ENCODE measurements at places on chromosomes 5 and 9.

GRCh38 chr5:12169536-12169935, 265.3 kb upstream of the CTNND2 start:
- DNase-seq, result no peak

DNA sequence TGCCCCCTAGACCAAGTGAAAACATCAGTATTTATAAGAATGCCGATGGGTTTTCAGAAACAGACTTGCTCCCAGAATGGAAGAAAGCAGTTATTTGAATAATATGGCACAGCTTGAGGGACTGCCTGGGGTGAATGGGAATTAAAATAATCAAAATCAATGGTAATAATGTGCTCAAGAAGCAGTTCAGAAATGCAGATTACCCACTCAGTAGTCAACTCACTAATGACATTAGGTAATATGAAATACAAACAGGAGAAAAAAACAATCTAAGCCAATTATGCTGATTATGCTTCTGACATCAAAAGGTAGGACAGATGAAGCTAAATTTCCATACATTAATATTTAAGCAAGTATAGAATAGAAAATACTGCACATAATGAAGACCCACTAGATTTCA, 179.3 kb downstream of the ENC1 start:
- DNase-seq, result no peak

GRCh38 chr9:78397045-78397444, 100.1 kb downstream of the PSAT1 start:
- DNase-seq, result no peak

DNA sequence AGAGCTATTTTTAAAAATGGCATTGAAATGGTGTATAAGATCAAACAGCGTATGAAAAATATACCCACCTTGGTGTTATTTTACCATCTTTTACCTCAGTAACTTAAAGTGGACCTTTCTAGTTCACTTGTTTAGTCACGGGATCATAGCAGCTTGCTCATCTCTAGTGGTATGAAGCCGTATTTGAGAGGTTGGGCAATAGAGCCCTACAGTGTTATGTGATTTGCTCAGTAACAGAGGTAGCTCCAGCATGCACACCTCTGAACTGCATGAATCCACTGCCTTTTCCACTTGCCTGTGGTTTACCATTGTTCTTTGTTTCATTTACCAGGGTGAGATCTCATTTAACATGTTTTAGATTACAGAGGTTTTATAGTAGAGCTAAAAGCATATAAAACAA, 134.4 kb downstream of the ATG10 start:
- no peak for DNase-seq

DNA sequence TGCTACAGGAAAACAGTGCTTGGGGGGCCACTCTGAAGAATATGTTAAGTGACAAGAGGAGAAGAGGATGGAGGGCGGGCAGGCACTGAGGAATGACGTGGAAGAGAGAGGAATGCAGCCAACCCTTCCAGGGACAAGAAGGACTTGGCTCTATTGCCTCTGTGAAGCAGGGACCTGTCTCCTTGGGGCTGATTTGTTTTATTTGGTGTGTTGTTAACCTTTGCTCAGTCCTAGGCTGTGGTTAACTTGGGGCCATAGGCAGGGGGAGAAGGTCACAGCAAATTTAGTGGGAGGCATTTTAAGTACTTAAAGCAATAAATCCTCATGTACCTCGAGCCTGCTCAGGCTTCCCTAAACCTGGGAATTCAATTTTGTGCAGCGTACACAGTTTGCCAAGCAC, 39.9 kb downstream of the KIF4B start:
- no peak for DNase-seq

DNA sequence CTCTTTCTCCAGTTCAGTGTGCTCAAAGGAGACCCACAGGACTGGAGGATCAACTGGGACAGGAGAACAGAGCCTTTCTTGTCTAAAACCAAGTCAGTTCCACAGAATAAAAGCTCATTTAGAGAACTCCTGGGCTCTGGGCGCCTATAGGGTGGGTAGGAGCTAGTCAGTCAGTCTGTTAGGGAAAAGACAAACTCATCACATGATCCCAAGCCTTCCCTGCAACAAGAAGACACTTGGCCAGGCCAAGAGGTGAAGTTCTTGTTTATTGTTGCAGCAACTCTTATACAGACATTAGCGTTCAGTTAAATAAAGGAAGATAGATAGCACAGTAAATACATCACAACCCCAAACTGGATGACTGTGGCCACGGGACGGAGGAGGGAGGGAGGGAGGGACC, 102.3 kb downstream of the ENTREP1 start:
- no peak for DNase-seq

DNA sequence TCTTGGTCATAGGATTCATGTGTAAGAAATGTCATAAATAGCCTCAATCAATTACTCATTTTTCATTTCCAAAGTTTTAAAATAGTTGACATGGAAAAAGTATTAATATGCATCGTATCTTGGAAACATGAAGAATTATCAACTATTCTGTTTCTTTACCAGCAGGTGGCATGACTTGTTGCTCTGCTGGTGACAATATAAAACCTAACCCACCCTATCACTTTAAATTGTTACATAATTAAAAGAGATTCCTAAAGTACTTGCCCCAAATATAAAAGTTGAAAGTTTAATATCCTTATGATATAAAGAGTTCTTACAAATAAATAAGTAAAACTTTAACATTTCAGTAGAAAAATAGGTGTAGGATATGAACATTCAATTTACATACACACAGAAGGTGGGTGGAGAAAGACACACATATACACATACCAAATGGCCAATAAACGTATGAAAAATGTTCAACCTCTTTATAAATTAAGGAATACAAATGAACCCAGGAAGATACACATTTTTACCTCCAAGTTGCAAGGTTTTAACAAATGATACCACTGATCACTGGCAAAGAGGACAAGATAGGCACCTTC, 30.6 kb downstream of the MAP1B start:
- no peak for DNase-seq

DNA sequence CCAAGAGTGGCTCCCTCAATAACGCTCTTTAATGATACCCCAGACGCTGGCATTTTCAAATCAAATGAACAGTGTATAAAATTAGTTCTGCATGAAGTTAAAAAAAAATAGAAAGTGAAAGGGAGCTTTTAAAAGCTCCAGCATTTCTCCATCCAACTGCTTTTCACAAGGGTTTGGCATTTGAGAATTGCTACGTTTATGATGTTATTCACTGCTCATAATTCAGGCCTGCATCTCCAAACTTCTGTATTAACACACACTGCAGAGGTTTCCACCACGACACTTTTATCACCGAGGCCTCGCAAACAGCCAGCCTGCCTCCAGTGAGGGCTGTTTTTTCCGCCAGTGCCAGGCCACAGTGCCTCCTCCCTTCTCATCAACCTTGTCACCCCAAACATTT, 205.5 kb upstream of the EFNA5 start:
- no peak for DNase-seq

DNA sequence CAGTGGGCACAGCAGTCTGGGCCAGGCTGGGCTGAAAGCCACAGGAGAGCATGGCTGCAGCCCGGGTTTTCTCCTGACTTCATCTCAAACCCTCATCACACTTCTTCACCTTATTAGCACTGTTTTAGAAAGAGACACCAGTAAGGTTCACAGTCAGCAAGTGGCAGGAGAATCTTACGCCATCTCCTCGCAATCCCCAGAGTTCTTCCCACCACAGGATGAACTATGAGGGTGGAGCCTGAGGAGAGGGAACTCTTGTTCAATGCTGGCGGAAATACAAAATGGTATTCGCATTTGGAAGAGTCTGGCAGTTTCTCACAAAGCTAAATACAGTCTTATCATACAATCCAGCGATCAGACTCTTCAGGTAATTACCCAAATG, 14.7 kb downstream of the BICD2 start:
- DNase-seq, result no peak

GRCh38 chr9:93061791-93062763, 3.6 kb downstream of the SUSD3 start:
- DNase-seq, result no peak

All from stimulated activated CD8-positive, alpha-beta memory T cell treated with anti-CD3 and anti-CD28 coated beads, Interleukin-4, amount 100 ng/mL, for 1 hour (primary cell).